ENCODE measurements at places on chromosomes 7 and 10.

DNA sequence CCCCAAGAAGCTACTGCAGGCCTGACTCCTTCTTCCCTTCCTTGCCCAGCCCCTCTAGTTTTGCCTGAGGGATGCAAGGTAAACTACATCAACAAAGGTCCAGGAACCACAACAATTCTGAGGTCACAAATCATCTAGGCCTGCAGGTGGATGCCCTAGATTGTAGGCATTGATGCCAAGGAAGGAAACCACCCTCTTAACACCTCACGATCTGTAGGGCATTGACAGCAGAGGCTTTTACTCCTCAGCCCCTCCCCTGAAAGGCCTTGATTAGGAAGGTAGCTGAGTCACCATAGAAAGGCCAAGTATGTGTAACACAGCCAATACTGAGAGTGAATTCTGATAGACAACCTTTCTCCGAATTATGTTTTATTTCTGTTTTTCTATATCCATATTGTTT lies 46.7 kb upstream of the FAM3C start:
- DNase-seq, result no peak
- no peak overlapping the region for H3K27ac ChIP-seq
- no peaks in the 10 kb centered on the region for H3K27me3 ChIP-seq
- peaks cover 2% of the 10 kb centered on the region for H3K36me3 ChIP-seq
- peaks cover 18% of the 10 kb centered on the region for H3K4me1 ChIP-seq
- H3K4me3 ChIP-seq, result no peak overlapping the region

- no peaks in the 10 kb centered on the region for H3K27me3 ChIP-seq
- H3K27ac ChIP-seq, result no peak overlapping the region
Measured at GRCh38 chr10:44992070-44992731, 8.5 kb upstream of the ZNF22 start.

DNA sequence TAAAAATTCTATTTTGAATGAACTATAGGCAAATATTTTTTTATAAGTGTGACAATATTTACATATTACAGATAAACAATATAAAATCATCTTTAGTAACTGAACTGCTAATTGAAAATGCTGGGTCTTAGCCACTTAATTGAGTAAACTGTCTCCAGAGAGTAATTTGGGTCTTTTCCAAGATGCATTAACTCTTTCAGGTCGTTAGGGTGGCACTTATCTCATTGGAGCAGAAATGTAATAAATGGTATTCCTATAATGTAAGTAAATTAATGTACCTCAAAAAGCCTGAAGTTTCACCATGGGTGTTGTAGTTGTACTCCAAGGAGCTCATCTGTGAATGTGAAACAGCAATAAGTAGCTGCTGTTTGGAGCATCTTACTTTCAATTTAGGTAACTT lies 208.5 kb downstream of the EXOC4 start:
- H3K36me3 ChIP-seq, result peaks cover 13% of the 10 kb centered on the region
- no peak overlapping the region for H3K4me3 ChIP-seq
- H3K4me1 ChIP-seq, result no peaks in the 10 kb centered on the region
- H3K27ac ChIP-seq, result no peak overlapping the region
- DNase-seq, result no peak

DNA sequence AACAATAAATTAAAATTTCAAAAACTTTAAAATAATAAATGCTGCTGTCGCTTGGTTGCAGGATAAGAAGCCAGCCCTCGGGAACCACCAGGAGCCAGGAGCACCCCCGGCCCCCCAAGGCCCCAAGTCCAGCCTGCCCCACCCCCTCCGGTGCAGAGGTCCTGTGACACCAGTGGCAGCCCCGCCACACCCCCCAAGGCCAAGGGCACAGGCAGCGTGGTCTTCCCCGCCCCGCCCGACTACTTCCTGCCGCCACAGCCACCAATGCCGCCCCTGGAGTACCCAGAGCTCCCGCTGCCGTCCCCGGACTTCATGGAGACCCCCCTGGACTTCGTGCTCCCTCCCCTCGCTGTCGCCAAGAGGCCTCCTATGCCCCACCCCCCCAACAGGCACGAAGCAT lies 44.5 kb upstream of the PDSS1 start:
- peaks cover 2% of the 10 kb centered on the region for H3K27me3 ChIP-seq
- no peak overlapping the region for H3K27ac ChIP-seq
- no peaks in the 10 kb centered on the region for H3K4me1 ChIP-seq
- DNase-seq, result no peak
- no peak overlapping the region for H3K4me3 ChIP-seq

GRCh38 chr10:90373911-90374310 lies 483.9 kb downstream of the HTR7 start:
- H3K36me3 ChIP-seq, result no peaks in the 10 kb centered on the region
- H3K4me1 ChIP-seq, result no peaks in the 10 kb centered on the region
- peaks cover 3% of the 10 kb centered on the region for H3K27me3 ChIP-seq
- H3K4me3 ChIP-seq, result no peak overlapping the region
- H3K27ac ChIP-seq, result no peak overlapping the region

GRCh38 chr10:67282871-67283270 lies 357.0 kb downstream of the LRRTM3 start:
- H3K27me3 ChIP-seq, result no peaks in the 10 kb centered on the region
- H3K4me1 ChIP-seq, result peaks cover 7% of the 10 kb centered on the region
- peak overlapping the region; percentile 37 for H3K27ac ChIP-seq
- H3K36me3 ChIP-seq, result peaks cover 5% of the 10 kb centered on the region
- no peak overlapping the region for H3K4me3 ChIP-seq
- DNase-seq, result no peak

DNA sequence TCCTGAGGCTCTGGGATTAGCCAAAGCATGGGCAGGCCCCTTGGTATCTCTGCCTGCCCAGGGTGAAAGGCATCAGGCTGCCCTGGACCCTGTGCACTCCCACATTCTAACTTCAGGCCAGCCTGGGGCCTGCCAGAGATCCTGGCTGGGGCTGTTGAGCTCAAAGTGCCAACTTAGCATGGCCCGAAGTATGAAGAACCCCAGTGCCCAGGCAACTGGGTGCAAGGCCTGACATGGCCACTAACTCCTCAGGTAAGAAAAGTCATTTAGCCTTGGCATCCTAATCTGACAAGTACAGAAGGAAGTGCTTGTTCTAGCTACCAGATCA lies 43.2 kb downstream of the FAM53B start:
- H3K36me3 ChIP-seq, result peaks cover 2% of the 10 kb centered on the region

- H3K4me3 ChIP-seq, result no peak overlapping the region
- peaks cover 49% of the 10 kb centered on the region for H3K4me1 ChIP-seq
Measured at GRCh38 chr10:28558923-28559508, 26.1 kb downstream of the WAC start.

DNA sequence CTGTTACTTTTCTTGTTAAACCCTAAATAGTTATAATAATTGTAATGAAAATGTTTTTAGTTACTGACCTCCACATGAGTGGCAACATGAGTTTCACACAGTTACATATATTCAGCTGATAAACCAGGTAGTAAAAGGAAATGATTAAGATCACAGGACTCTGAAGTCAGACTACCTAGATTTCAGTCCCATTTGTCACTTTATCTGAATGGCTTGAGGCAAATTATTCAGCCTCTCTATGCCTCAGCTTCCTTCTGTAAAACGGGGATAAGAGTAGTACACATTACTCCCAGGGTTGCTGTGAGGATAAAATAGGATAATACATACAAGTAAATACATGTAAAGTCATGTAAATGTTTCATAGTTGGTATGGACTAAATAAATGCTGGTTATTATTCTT lies 254.3 kb upstream of the LRRTM3 start:
- no peak overlapping the region for H3K27ac ChIP-seq
- DNase-seq, result no peak
- H3K36me3 ChIP-seq, result no peaks in the 10 kb centered on the region

DNA sequence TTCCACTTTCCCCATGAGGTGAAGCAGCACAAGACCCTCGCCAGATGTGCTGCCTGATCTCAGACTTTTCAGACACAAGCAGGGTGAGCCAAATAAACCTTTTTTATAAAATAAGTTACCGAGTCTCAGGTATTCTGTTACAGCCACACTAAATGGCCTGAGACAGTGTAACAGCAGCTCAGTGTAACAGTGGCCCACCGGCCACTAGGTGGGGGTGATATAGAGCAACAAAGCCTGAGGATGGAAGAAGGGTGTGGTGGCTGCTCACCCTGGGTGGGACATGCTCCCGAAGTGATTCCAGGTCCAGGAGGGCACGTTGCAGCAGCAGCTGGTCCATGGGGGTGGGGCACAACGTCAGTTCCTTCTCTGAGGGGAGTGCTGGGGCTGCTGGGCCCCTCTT lies 44.6 kb downstream of the BMS1 start:
- no peak for DNase-seq
- no peak overlapping the region for H3K27ac ChIP-seq
- H3K4me1 ChIP-seq, result peaks cover 4% of the 10 kb centered on the region
- no peaks in the 10 kb centered on the region for H3K27me3 ChIP-seq
- no peak overlapping the region for H3K4me3 ChIP-seq
